ENCODE measurements at places on chromosomes 13 and 19. TPM values are rescaled to one million over a fixed set of nuclear protein-coding genes. Genes with fewer than 3 reads are reported as not detected.

Gene PLIN5
- total RNA-seq: not detected

Gene PRSS57
- not detected for total RNA-seq

Gene FCGBP
- total RNA-seq: under 0.01 TPM

Gene ZNF468
- 8.9 TPM for total RNA-seq

Gene STRN4
- 76.3 TPM for total RNA-seq

Gene IGFL1
- not detected for total RNA-seq

Gene TMEM238
- 1.8 TPM for total RNA-seq

Measured in bronchus fibroblast of lung (primary cell).